Stimulated activated memory B cell treated with anti-CD40 and anti-IgM and Interleukin-4, amounts not matched to agents 10 μg/mL and 1 μg/mL and 100 μg/mL, for 72 hours (primary cell): ENCODE measurements at places on chromosomes 11 and 22.
A peak's percentile ranks its signal among the peaks of the same experiment; 100 is the strongest.

DNA sequence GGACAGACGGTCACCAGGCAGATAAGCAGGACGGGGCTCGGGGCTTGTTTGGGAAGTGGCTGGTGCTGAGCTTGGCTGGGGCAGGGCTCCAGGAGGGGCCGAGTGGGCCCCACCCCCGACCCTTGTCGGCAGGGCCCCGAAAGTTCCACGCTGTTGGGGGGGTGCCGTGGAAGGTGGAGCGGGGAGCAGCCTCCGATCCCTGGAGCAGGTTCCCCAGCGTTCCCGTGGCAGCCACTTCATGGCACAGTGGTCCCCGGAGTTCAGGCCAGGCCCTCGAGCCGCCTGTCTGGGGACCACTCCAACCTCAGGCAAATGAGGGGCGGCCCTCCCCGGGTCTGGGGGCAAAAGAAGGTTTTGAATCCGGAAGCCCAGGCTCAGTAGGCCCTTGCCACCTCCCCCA, 46.7 kb upstream of the PPARA start:
- ATAC-seq = no peak

DNA sequence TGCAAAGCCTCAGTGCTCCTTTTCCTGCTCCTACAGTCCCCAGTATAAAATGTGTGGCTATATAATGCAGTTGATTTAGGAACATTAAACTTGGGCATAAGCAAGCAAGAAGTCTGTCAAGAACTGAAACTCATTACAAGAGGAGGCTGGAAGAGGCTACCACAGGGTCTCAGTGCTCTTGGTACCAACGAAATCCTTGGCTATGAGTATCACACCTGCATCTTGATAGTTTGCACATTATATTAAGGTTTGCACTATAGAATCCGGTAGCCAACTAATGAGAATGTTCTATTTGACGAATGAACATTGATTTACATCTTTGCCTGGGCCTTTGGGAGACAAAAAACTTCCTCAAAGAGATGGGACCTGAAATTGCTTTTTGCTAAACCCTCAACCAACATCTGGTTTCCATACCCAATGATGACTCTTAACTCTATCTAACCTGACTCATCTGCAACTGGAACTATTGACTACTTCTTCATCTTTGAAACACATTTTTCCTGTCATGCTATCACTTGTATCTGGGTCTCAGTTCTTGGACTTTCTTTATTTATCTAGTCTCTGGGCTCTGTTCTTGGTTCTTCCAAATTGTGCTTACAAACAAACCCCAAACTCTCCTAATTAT, 207.2 kb upstream of the CTSC start:
- no peak for ATAC-seq

DNA sequence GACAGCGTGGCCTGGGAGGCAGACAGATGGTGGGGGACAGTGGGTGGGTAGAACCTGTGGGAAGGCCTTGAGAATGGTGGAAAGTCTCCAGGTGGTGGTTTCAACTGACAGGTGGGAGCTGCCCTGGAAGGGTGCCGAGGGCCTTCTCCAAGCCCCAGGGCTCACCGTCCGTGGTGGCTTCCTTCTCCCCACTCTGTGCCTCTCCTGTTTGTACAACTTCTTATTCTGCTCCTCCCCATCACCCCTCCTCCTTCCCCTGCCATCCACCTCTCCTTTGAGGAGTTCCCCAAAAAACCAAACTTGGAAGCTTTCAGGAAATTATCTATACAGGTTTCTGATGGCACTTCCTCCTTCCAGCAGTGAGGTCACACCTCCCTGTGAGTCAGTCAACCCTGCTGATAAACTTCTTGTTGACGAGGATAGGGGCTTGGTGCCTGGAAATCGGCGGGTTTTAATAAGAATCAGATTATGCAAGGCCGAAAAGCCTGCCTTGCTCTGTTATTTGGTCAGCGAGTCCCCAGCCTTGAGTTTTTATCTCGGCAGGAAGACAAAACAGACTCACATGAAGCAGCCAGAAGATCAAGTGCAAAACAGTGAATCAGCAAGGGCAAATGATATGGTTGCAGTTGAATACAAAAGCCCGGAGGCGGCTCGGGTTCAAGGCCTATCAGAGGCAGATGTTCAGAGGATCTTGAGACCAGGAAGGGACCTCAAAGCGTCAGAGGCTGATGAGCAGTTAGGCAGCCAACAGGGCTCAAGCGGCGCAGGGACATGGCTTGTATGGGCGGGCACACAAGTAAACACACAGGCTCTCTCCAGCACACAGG, 9.5 kb upstream of the ST3GAL4 start:
- no peak for ATAC-seq

DNA sequence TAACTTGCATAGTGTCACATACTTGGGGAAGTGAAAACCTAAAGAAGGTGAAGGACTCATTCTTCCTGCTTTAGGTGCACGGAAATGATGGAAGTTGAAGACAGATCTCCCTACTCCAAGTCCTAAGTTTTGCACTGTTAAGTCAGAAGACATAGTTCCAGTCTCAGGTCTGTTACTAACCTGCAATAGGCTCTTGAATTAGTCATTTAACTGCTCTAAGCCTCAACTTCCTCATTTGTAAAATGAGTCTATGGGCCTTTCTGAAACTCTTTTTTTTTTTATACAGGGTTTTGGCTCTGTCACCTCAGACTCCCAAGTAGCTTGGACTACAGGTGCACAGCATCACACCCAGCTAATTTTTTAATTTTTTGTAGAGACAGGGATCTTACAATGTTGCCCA, 30.8 kb upstream of the POU2AF1 start:
- peak; percentile 91 for ATAC-seq

DNA sequence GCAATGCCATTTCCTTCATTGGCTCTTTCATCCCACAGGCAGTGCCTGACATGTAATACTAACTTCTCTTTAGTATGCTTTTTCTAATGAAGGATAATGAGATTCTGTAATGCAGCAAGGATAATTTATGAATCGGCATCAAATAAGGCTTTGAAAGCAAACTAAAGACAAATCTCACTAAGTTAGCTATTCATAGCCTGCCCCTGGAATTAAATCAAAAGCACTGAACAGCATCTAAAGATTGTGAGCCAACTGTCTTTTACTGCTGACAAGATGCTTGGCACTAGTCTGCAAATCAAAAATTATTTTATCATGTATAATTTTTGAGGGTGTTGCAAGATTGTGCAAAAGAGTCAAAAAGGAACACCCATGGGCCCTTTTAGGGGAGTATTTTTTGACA, 265.0 kb downstream of the CASP12 start:
- ATAC-seq = no peak

GRCh38 chr11:76850815-76851214, 9.9 kb upstream of the ACER3 start:
- ATAC-seq = no peak

- ATAC-seq = no peak
Measured at GRCh38 chr11:8566613-8567210, 27.3 kb downstream of the STK33 start.

GRCh38 chr22:44409211-44409973, 88.6 kb downstream of the RTL6 start:
- no peak for ATAC-seq

DNA sequence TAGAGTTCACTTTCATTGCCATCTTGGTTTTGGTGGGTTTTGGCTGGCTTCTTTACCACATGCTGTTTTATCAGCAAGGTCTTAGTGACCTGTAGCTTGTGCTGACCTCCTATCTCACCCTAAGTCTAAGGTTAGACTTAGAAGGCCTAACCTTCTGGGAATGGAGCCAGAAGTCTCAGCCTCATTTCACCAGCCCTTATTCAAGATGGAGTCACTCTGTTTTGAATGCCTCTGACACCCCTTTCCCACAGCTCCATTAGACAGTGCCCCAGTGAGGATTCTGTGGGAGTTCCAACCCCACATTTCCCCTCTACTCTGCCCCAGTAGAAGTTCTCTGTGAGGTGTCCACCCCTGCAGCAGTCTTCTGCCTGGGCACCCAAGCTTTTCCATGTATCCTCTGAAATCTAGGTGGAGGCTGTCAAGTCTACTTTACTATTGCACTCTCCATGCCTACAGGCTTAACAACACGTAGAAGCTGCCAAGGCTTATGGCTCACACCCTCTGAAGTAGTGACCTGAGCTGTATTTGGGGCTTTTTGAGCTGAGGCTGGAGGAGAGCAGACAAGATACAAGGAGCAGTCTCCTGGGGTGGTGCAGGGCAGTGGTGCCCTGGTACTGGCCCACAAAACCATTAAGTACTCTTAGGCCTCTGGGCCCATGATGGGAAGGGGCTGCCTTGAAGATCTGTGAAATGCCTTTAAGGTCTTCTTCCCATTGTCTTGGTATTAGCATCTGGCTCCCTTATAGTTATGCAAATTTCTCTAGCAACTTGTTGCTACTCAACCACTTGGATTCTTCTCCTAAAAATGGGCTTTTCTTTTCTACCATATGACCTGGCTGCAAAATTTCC, 65.9 kb upstream of the SC5D start:
- ATAC-seq = peak; percentile 67

DNA sequence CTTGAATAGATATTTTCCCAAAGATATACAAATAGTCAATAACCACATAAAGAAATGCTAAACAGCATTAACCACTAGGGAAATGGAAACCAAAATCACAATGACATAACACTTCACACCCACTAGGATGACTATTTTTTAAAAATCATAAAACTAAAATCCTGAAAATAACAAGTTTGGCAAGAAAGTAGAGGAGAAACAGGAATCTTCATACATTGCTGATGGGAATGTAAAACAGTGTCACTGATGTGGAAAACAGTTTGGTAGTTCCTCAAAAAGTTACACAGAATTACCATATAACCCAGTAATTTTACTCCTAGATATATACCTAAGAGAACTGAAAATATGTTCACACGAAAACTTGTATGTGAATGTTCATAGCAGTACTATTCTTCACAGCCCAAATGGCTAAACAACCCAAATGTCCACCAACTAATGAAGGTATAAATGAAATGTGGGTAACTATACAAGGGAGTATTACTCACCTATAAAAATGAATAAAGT, 12.5 kb downstream of the PICALM start:
- peak; percentile 59 for ATAC-seq

DNA sequence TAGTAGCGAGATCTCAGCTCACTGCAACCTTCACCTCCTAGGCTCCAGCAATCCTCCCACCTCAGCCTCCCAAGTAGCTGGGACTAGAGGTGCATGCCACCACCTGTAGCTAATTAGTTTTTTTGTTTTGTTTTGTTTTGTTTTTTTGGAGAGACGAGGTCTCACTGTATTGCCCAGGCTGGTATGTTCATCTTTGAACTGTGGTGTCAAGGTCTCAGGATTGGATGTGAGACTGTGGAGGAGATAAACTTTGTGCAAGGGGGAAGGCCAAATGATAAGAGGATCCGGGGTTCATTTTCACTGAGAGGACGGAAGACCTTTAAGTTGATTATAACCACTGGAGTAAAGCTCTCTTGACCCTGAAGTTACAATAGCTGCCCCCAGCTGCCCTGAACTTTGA, 8.9 kb downstream of the SEC14L2 start:
- no peak for ATAC-seq

DNA sequence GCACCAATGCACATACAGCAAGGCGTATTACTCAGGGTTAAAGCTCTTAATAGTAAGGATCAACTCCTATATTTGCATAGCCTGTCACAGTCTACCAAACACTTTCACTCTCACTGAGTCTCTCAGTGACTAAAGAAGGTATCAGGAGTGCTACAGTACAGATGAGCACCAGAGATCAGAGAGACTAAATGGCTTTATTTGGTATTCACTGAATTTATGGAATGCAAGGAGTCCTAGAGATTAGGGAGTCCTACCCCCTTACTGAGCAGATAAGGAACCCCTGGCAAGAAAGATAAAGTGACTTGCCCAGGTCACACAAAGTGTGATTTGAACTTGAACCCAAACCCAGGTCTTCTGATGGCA, 396.4 kb upstream of the CCDC90B start:
- peak; percentile 80 for ATAC-seq

DNA sequence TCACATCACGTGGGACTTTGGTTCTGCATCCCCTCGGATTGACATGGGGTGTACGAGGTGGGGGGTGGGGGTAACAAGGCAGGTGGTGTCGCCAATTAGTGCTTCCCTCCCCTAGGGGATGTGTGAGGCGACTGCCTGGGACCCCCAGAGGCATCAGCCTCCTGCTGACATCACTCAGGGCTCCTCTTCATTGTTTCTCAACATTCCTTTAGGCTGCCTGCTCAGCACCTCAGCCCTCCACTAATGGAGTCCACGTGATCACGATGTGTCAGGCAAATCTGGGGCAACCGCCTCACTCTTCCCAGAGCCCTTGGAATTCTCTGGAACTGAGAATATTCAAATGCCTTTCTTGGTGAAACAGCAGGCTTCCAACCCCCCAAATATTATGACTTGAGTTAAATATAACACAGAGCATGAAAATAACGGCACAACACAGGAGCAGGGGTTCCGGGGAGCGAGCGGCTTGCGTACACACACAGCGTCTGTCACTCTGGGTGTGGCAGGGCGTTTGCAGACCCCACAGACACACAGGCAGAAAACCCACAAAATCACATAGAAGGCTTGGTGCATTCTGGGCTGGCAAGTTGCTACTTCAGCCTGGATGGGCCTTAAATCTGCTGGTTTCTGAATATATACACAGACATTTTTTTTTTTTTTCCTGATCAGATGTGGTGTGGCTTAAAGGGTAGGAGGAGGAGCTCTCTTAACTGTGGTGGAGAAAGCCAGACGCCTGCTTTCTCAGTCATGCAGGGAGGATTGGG, 170.1 kb upstream of the CADM1 start:
- no peak for ATAC-seq

- no peak for ATAC-seq
Measured at GRCh38 chr22:25644122-25644521, 79.6 kb downstream of the GRK3 start.

DNA sequence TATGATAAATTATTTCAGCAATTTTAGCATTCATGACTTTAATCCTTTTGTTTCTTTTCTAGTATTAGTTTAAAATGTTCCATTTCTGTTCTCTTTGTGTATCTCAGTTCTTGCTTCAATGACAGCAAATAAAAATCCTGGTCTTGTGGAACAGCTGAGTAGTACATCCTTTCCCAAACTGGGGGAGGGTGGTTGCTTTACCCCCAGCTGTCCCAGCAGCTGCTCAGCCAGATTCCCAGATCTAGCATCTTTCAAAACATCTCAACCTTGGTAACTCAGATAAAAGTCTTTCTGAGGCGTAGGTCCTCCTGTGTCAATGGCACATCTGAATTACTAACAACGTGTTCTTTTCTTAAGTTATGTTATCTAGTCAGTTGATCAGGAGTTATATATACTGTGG, 72.2 kb upstream of the GRK2 start:
- ATAC-seq = no peak

DNA sequence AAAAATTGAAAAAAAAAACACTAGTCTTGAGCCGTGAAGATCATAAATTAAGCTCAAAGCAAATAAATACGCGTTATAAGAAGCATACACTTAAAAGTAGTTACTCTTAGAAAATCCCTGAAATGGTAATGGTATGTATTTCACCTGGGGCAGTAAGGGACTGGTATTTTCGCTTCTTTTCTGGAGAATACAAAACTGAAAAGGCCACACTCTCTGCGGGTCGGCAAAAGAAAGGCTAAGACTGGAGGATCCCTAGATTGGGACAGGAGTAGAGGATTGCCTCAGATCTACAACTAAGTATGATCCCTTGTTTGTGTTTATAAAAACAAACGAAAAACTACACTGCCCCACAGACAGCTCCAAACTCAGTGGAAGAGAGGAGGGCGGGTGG, 617 bp downstream of the TSG101 start:
- ATAC-seq = no peak

- no peak for ATAC-seq
Measured at GRCh38 chr22:45977003-45977411, at the start of gene WNT7B. Gene WNT7B (minus strand): TSS chr22:45977162. CDS start chr22:45976754, 408 bp downstream.
